ENCODE measurements at places on chromosomes 5 and 9. TPM values are rescaled to one million over a fixed set of nuclear protein-coding genes. Genes with fewer than 3 reads are reported as not detected.

- DNase-seq = no peak
These were observed 166.8 kb downstream of the ATP10B start for GRCh38 chr5:160685219-160685618.

DNA sequence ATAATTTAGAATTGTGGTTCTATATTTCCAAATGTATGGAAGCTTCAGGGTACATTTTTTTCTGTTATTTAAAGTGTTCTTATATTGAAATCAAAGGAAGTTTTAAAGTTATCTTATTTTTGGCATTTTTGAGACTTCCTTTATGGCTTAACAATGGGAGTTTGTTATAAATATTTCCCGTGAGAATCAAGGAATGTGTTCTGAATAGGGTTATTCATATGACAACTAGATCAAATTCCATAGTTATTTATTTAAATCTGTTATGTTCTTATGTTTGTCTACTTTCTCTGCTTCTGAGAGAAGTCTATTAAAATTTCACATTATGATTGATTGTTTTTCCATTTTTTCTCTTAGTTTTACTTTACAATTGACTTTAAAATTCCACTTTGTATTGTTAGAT, 135.1 kb downstream of the ADAMTS16 start:
- no peak for DNase-seq

Gene EQTN
- not detected for total RNA-seq

GRCh38 chr9:69223605-69224004, 49.5 kb downstream of the TJP2 start:
- peak; percentile 61 for DNase-seq

Gene NXNL2
- 1.1 TPM for total RNA-seq

Gene SAXO1
- total RNA-seq = not detected

Gene PCDHGA3
- 0.12 TPM for total RNA-seq

DNA sequence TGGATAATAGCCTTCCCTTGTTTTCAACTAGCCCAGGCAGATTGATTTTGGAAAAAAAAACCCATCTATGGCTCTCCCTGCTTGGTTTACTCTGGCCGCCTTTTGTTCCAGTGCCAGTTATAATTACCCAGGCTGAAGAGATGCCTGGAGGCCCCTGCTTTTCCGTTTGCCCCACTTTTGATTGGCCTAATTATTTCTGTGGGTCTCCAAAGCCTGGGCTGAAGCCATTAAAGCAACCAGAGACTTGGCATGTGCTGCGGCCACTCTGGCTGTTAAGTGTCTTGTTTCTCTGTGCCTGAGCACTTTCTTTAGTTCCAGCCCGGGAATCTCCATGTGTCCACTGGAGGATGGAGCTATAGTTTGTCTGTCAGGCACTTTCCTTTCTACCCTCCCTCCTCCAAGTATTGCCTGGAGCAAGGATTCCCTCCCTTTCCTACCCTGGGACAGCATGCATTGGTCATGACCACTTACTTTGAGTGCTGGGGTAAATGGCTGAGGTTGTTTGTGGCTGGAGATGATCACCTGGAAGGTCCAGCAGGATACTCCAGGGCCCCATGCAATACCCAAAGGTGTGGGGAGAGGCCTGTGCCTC, 105.1 kb upstream of the CTSL start:
- peak; percentile 22 for DNase-seq

- DNase-seq = peak; percentile 5
These were observed 65.6 kb downstream of the HOMER1 start for GRCh38 chr5:79448336-79448735.

- no peak for DNase-seq
These were observed 3.3 kb downstream of the EBF1 start for GRCh38 chr5:159096243-159096923.

Gene TRPM6
- total RNA-seq = not detected

Gene LRRC19
- not detected for total RNA-seq

DNA sequence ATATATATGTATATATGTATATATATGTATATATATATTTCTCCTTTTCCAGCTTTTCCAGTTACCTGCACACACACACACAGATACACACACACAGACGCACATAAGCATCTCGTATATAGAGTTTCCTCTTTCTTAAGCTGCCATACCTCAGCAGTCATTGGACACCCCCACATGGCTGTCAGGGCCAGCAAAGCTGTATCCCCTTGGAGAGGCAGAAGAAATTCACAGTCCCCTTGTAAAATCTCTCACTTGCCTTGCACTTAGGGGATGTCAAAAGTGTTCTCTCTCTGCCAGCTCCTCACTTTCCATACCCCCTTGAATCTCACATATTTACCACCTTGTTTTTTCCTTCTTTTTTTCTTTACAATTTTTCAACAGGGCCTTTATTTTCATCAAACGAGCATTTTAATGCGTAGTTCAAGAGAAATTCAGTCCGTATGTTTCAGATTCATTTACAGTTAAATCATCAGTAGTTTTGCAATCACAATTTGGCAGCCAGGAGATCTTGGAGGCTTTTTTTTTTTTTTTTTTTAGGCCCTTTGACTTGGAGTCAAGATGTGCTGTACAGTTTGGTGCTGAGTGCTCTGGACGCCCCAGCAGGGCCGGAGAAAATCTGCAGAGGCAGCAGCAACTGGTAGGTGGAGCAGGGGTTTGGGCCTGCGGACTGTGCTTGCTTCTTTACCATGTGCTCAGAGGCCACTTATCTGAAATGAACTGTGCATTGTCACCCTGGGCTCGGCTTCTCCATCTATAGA, 244.9 kb upstream of the KLF4 start:
- DNase-seq = peak; percentile 82

All from RPMI7951 (cell line).